ENCODE measurements at places on chromosomes 5 and 9.
A peak's percentile ranks its signal among the peaks of the same experiment; 100 is the strongest.

- DNase-seq: peak; percentile 97
Measured at GRCh38 chr9:72292874-72293607, 72.0 kb downstream of the ZFAND5 start.

DNA sequence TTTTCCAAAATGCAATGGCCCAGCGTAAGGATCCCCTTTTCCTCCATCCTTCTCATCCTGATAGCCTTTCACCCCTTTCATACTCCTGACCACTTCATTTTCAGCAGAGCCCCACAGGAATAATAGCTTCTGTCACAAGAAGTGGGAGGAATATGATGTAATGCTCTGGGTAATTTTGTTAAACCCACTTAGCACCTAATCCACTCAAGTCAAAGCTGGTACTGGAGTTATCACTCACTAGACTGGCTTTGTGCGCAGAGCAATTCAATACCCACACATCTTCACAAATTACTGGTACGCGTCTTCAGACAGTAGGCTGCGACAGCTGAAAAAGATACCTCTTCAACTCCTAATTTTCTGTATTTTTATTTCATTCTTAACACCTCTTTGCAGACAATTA is 2232.8 kb upstream of the WWC1 start:
- no peak for DNase-seq

DNA sequence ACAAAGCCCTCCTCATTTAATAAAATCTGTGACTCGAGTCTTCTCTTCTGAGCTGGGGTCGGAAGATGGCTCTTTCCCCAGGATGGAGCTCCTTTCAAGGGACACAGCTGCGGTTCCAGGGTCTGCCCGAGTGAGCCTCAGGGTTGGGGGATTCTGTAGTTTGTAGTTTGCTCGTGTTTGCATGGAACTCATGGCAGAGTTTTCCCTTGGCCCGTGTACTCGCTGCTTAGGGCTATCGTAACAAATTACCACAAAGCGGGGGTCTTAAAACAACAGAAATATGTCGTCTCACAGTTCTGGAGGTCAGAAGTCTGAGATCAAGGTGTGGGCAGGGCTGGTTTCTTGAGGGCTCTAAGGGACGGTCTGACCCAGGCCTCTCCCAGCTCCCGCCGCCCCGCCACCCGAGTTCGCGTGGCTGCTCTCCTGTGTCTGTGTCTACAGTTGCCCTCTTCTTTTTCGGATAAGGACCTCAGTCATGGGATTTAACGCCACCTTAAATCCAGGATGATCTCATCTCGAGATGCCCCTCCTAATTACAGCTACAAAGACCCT is 13.9 kb upstream of the LPCAT1 start:
- no peak for DNase-seq

DNA sequence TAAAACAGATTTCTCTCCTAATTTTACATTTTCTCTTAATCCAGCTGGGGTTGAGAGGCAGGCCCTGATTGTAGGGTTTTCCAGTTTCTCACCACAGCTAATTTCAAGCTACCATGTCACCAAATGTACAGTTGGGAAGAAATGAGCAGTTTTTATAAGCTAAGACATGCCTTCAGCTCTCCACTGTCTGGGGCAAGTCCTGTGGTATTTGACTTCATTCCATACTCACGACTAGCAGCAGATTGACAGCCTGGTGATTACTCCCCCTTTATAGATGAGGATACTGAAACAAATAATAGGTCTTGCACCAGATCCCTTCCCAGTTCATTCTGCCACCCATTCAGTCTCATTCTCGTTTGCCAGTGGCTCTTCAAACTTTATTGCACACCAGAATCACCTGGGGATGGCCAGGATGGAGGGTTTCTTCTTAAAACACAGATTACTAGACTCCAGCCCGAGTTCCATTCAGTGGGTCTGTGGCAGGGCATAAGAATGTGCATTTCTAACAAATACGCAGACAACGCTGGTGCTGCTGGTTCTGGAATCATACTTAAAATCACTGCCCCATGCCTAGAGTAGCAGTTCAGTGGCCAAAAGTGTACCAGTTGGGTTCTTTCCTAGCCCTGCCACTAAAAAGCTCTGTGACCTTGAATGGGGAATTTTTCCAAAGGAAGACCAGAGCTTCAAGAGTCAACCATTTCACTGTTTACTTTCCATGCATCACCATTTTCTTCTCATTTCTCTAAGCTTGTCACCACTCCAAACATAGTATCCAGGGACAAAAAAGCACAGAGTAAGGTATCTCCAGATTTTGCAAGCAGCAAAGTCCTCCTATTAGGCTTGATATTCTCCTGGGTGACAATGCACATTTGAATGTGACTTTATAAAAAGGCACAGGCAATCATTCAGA is 64.3 kb downstream of the CSNK1A1 start:
- no peak for DNase-seq

DNA sequence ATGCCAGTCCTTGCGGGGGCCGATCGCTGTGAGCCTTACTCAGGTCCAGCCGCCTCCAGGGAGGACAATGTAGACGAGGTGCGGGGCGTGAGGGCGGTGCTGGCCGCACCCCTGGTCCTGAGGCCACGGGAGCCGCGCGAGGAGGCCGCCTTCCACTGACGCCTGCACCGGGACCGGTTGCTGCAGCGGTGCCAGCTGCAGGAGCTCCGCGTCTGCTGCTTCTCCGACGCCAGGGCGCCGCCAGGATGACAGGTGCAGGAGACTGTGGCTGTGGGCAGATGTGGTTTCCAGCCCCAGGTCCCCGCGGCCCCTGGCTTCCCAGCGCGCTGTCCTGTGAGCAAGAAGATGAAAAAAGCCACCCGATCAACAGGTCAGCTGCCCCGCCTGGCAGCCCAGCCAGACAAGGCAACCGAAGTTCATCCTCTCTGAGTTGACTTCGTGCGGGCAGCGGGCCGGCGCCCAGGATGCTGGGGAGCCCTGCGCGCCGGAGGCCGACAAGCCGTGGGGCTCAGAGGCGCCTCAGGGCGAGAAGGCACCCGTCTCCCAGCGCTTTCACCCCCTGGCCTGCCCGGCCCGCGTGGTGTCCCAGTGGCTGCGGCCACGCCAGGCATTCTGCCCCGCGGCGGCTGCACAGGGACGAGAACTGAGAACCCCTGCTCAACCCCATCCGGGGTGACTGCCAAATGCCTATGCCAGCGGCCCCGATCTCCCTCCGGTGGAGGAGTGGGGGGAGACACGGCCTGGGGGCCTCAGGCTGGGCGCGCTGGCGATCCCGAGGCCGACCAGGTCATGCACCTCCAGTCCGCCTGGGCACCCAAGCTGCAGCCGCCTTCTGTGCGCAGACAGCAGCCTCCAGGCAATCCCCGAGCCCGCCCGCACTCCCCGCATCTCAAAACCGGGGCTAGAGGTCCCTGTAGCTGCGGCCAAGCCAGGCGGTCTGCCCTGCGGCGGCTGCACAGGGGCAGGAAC is 43.4 kb upstream of the BICD2 start:
- DNase-seq: no peak

DNA sequence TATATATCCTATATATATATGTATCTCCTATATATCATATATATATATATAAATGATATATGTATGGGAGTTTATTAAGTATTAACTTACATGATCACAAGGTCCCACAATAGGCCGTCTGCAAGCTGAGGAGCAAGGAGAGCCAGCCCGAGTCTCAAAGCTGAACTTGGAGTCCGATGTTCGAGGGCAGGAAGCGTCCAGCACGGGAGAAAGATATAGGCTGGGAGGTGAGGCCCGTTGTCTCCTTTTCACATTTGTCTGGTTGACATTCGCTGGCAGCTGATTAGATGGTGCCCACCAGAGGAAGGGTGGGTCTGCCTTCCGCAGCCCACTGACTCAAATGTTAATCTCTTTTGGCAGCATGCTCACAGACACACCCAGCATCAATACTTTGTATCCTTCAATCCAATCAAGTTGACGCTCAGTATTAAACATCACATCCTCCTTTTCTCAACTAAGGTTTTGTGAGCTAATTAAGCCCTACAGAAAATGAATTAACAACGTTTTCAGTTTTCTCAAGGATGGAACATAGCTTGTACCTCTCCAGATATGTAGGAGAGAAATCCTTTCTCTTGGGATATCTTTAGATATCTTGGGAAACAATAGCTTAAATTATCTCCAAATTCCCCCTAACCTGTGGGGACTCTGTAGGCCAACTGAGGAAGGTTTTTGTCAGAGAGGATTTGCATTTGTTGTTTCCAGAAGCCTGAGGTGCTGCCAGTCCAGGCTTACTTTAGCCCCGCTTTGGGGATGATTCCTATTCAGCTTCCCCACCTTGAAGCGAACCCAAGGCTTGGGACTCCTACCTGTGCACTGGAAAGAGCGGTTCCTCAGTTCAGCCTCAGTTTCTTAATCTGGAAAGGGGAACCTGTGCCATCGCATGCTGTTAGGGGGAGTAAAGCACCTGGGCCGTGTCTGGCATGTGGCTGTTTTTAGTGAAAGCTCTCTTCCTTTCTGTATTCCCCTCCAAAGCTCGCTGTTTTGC is 163.2 kb downstream of the CACNA1B start:
- no peak for DNase-seq

DNA sequence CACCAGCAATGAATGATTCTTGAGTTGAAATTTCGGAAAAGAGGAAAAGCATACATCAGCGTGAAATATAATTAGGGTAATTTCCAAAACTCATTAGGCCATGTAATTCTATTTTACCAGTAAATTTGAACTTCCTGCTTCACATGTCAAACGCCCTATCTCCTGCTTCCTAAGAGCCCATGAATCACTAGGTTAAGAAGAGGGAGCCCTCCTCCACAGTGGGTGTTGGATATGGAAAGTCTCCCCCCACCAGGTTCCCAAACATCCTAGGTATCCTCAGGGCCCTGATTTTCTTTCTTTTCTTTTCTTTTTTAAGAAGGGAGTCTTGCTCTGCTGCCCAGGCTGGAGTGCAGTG is 115.2 kb downstream of the SUSD1 start:
- DNase-seq: no peak

- DNase-seq: no peak
Measured at GRCh38 chr9:82127465-82127864, 138.9 kb downstream of the SPATA31D1 start.

DNA sequence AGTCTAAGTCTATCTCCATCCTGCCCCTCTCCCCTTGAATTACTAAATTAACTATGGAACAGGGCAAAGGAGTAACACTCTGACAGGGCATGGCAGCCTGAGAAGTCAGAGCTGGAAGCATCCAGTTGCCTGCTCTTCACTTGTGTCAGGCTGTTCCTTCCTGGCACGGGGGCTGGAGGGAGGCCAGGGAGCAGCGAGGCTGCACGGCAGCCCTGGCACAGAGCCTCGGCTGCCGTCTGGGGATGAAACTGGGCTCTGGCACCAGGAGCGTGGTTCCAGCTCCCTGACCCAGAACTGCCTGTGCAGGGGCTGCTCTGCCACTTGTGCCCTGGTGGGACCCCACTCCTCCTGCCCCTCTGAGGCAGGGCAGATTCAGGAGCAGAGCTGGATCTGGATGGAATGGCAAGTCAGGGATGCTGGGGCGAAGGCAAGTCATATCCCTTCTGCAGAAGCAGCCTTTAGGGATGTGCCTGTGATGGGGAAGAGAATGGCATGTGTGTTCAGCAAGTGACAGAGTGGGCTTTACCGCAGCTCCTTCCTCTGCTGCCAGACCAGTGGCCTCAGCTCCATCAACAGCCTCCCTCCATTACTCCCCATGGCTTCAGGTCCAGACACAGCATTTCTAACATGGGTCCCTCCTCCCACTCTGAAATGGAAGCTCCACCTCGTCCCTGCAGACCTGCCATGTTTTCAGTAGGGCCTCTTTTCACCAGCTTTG is 42.2 kb upstream of the PDE8B start:
- peak; percentile 50 for DNase-seq

DNA sequence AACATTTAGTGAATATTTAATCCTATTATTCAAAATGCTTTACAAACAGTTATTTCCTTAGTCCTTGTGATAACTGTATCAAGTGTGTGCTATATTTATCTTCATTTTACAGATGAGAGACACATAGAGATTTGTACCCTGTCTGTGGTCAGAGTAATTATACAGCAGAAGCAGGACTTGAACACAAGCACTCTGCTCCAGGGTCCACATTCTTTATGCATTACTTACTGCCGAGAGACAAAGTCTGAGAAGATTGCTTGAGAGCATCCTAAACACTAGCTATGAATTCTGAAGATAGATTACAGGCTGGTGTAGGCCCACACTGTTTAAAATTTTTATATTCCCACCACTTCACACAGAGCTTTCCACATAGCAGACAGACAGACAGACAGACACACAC is 926.1 kb upstream of the DMAC1 start:
- DNase-seq: no peak

DNA sequence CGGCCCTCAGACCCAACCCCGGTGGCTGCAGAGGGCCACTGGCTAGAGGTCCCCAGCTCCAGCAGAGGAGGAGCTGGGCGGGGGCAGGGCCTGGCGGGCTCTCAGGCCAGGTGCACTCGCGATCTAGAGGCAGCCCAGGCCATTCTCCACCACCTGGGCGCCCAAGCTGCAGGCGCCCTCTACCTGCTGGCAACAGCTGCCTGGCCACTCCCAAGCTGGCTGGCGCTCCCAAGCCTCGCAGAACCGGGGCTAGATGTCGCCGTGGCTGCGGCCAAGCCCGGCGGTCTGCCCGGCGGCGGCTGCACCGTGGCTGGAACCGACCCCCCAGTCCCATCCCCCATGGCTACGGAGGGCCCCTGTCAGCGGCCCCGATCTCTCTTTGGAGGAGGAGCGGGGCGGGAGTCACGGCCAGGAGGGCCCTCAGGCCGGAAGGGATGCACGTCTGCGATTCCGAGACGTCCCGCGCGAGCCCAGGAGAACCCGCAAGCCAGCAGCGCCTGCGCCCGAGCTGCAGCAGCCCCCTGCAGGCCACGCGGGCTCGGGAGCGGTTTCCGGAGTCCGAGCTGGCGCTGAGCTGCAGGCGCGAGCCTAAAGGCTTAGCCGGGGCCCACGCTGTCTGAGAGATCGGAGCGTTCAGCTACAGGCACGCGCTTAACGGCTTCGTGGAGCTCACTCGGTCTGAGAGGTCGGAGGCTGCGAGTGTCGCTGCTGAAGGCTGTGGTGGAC is 44.3 kb upstream of the BICD2 start:
- peak; percentile 58 for DNase-seq

DNA sequence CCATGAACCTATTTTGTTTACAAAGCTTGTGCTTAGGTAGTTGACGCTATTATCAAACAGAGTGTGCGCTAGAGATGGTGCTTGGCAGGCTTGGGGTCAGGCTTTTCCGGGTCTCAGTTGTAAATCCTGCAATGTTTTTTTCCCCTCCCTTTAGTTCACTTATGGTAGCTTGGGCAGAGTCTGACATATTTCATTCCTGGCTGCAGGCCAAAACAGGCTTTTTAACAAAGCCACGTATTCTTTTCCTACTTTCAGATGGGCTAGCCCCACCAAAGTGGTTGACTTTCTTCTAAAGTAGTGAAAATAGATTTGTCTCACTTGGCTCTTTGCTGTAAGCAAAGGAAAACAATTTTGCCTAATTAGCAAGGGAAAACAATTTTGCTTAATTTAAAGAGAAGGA is 58.0 kb upstream of the FBN2 start:
- no peak for DNase-seq

GRCh38 chr9:13616491-13617035 is 337.1 kb upstream of the MPDZ start:
- no peak for DNase-seq

GRCh38 chr5:72611118-72611730 is 104.0 kb upstream of the ZNF366 start:
- peak; percentile 78 for DNase-seq

DNA sequence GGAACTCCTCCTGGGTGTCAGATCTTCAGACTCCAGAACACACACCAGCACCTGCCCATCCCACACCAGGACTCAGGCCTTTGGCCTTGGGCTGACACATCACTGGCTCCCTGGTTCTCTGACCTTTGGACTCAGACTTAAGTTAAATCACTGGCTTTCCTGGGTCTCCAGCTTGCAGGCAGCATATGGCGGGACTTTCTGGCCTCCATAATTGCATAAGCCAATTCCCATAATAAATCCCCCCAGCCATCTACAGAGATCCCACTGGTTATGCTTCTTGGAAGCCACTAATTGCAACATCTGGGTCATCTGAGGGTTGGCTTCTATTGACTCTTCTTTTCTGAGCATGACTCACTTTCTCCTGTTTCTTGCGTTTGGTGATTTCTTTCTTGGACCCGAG is 80.3 kb upstream of the SARDH start:
- DNase-seq: peak; percentile 12

Measured in A549 (cell line).